ENCODE measurements at places on chromosomes 5 and 9.

- DNase-seq = peak; percentile 45
These were observed 70.5 kb downstream of the MED27 start for GRCh38 chr9:132008855-132009812.

DNA sequence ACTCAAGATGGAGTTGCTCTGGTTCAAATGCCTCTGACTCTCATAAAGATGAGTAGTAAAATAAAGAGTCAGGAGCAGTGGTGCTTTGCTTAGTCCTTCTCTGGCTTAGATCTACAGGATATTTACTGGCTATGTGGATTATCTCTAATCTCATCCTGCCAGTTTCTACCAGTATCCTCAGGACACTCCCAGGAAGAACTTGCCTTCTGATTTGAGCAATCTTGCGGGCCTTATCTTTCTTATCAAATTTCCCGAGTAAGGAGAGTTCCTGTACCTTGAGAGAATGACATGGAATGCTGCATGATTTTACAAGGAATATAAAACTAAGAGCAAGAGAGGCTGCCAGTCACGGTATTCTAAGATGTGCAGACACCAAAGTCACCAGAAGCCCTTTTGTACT, 364.0 kb downstream of the ARHGEF28 start:
- DNase-seq = no peak

- no peak for DNase-seq
These were observed 73.0 kb upstream of the SNX2 start for GRCh38 chr5:122701640-122702523.

DNA sequence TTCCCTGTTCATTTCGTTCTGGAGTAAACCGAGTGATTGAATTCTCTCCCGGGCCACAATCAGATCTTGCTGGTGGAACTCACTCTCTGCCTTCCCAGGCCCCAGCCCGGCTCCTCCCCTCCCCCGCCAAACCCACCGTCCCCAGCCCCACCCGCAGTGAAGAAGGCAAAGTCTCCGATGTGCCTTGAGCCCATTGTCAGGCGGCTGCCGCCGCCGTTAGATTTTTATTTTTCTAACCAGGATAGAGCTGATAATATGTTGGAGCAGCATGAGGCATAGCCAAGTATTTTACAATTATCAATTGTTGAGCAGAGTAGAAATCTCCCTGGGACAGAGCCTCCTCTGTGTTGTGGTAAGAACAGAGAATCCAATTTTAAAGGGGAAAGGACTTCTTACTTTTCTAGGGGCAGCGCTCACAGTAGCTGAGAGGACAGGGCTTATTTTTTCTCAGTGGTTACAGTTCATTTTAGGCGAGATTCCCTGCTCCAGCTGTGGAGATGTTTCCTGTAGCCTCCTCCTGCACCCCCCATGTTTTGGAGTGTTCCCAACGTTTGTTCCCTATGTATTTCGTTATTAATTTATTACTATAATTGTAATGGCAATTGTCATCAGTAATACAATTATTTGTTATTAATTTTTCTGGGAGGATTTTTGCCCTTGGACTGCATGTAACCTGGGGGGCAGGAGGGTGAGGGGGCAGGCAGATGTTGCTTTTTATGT, 1.3 kb downstream of the PSAT1 start:
- DNase-seq = no peak

GRCh38 chr9:126688617-126689016, 74.9 kb downstream of the LMX1B start:
- DNase-seq = no peak

All from NCI-H2081 (cell line).